ENCODE measurements at places on chromosomes 12 and 14. TPM values are rescaled to one million over a fixed set of nuclear protein-coding genes. Genes with fewer than 3 reads are reported as not detected.

GRCh38 chr14:44995196-44995595, 33.2 kb downstream of the TOGARAM1 start:
- DNase-seq = no peak

- no peak for DNase-seq
Observed at GRCh38 chr14:88255798-88256197, 67.3 kb downstream of the KCNK10 start.

DNA sequence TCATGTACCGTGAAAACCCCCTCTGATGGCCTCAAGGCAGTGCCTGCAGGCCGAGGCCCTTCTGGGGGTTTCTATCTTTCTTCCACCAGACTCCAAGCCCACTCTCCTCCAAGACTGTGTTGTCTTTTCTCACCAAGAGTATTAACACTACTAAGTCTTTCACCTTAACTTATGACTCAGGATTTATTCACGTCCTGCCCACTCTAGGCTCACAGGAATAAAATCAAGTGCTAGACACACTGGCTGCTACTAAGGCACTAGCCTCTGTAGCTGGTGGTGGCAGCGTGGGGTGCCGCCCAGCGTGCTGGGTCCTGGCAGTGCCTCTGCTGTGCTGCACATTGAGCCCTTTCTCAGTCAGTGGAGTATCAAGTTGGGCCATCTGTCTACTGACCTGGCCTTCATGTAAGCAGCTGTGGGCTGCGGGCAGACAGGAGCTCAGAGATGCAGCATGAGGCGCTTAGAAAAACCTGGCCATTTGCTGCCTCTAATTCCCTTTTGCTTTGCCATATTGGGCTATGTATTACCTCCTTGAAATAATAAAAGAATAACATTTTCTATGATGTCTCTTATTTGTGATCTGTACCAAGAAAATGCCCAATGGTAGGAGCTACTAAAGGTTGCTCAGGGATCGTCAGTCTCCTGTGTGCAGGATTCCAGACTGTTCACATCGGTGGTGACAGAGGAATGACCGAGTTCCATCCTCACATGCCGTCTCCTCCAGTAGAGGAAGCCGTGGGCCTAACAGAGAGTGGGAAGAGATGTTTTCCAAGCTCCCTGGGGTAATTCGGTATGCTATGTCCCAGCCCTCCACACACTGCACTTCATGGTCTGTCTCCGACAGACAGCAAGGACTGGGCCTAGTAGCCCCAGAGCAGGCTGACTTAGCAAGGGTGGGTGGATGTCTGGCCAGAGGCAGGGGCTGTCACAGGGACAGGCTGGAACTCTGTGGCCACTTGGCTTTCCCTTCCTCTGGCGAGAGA, 39.9 kb downstream of the MAX start:
- DNase-seq = no peak

DBX2 gene
- polyA plus RNA-seq = 0.16 TPM

DNA sequence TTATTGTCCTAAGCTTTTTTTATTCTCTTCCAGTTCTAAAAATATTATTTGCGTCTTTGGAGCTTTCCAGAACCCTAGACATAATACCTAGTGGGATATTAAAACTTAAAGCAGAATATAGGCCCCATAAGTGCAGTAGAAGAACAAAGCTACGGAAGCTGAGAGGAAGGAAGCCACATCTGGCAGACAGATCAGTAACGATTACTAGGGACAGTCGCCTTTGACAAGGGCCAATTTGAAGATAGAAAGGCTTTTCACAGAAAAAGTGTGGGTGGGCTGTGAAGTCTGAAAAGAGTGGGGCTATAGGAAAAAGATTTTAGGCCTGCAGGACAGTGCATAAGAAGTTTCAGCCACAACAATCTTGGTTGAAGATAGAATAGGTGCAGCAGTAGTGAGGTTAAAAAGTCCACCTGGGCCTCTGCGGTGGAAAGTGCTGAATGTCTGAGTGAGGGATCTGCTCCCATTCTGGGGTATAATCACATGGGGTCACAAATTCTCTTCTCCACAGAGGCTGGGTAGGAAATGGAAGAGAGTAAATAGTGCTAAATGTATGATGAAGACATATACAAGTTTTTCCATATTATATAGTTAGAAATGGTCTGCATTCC, 114.5 kb downstream of the CMAS start:
- no peak for DNase-seq

- no peak for DNase-seq
Observed at GRCh38 chr14:72736308-72736707, 157.6 kb downstream of the DPF3 start.

All from forelimb muscle (tissue), 1 donor.